HT1080 (cell line): ENCODE measurements at places on chromosomes 6 and 20.

DNA sequence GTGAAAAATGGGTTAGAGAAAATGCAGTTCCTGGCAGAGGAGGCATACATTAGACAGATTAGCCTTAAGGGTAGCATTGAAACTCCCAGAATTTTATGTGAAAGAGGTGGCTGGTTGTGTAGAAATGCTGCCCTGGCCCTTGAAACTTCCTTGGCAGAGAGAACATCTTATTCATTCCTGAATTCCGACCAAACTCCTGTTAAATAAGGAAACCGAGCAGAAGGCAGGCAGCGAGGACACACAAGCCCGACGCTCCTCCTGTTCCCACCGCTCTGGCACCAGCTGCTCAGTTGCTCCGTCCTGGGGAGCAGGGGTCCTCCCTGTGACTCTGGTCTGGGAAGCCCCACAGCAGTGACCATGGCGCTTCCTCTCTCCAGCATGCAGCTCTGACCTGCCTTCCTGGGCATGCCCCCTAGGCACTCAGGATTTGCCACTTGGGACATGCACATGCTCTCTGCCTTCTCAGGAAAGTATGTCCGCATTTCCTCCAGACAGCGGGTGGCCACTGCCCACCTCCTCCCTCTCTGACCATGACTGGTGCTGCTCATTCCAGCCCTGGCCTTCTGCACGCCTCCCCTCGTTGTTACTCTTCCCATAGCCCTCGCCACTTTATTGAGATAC is 35.2 kb upstream of the CLDN20 start:
- no peak for DNase-seq

GRCh38 chr6:1385129-1386037 is 4.0 kb upstream of the FOXF2 start:
- no peak for DNase-seq

- no peak for DNase-seq
Observed at GRCh38 chr6:34352305-34352937, 40.0 kb downstream of the NUDT3 start.

GRCh38 chr20:62063315-62063980 is 2.2 kb downstream of the TAF4 start:
- DNase-seq, result no peak

- DNase-seq, result no peak
Observed at GRCh38 chr6:108348655-108349349, 53.9 kb downstream of the AFG1L start.

GRCh38 chr20:7841971-7842310 is 98.3 kb downstream of the HAO1 start:
- DNase-seq, result peak; percentile 97

DNA sequence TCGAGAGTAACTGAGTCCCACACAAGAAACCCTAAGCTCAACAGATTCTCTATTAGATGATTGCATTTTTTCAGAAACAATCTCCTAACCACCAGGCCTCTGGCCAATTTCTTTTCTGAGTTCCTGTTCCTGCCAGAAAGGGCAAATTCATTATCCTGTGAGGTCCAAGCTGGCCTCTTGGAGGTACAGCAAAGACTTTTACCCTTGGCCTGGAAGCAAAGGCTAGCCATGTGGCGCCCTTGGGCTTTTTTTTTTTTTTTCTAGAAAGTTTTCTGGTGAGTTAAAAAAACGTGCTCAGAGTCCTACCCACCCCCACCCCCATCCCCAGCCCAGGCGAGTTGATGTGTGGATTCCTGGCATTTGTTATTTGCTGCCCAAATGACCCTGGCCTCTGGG is 59.0 kb upstream of the EEF1A1 start:
- DNase-seq, result peak; percentile 85

DNA sequence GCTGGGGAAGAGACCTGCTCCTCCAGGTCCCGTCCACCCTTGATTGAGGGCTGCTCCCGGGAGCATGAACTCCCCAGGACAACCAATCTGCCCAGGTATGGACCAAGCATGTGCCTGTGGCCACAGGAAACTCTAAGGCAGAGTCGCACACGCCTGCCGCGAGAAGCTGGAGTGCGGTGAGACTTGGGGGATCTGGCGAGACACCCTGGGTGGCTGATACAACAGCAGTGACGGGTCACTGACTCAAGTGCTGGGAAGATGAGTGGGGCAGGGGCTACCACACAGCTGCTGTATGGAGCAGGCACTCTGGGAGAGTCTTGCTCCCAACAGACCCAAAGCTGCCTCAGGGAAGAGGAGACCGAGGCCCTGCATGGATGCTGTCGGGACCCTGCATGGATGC is 40.1 kb downstream of the BFSP1 start:
- DNase-seq, result no peak

- DNase-seq, result no peak
Observed at GRCh38 chr6:169989594-169989993, 238.2 kb downstream of the ERMARD start.
